ENCODE measurements at places on chromosomes 2 and 18.

GRCh38 chr2:165584126-165584654, 114.7 kb downstream of the CSRNP3 start:
- no peak for DNase-seq

- DNase-seq, result no peak
Observed at GRCh38 chr18:8793445-8794155, 88.2 kb downstream of the MTCL1 start.

GRCh38 chr2:61471905-61472805, 1.3 kb upstream of the USP34 start:
- peak; percentile 17 for DNase-seq

DNA sequence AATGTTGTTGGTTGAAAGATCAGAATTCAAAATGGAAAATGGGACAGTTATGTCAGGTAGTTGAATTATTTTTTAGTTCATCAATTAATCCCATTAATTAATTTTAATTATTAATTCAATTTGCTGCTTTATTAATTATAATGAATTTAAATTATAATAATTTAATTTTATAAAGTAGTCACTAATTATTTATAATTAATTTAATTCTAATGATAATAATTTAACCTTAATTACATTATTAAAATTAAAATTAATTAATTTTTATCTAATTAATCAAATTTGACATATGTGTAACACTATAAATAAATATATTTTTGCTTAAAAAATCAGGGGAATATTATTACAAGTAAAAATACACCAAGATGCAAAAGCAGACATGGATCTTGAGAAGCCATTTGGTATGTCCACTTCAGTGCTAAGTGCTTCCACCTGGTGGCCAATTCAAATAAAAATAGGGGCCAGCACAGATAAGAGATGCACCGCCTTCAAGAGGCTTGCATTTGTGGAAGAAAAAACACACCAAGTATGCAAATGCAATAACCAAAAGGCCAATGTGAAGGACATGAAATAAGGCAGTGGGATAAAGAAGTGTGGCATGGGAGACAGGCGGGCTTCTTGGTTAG, 73.2 kb downstream of the MBP start:
- DNase-seq, result no peak

GRCh38 chr2:136238286-136239078, 120.5 kb upstream of the CXCR4 start:
- DNase-seq, result peak; percentile 15

DNA sequence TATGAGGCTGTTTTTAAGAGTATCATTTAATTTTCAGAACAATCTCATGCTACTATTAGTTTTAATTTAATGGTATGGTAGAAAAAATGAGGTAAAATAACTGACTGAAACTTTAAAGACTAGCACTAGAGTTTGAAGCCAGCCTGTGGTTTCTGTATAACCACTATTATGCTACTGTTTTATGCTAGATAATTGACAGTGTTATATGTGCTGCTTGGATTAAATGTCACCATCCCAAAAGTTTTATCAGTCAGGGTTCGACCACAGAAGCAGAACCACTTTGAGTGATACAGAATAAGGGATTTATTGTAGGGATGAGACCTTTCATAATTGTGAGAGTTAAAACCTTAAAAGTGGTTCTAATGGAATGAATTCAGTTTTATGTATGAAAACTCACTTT, 271.6 kb downstream of the PTGR3 start:
- no peak for DNase-seq

DNA sequence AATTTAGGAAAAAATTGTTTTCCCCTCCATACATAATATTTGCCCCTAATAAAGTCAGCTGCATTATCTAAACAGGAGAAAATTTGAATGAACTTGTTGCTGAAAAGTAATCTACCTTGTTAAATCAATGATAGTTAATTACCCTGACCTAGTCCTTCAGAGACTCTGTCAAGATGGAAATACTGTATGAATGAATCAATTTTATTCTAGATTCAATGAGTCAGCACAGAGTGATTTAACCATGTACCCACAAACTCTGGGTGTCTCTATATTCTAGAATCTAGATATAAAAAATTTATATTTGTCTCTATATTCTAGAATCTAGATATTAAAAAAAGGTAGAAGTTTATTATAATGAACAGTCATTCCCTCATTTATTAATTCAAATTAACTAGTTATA, 36.2 kb downstream of the NDUFAF7 start:
- no peak for DNase-seq

- no peak for DNase-seq
Observed at GRCh38 chr2:43842866-43843226, 4.1 kb downstream of the ABCG8 start.

- DNase-seq, result no peak
Observed at GRCh38 chr18:58095655-58096054, 51.6 kb downstream of the NEDD4L start.

DNA sequence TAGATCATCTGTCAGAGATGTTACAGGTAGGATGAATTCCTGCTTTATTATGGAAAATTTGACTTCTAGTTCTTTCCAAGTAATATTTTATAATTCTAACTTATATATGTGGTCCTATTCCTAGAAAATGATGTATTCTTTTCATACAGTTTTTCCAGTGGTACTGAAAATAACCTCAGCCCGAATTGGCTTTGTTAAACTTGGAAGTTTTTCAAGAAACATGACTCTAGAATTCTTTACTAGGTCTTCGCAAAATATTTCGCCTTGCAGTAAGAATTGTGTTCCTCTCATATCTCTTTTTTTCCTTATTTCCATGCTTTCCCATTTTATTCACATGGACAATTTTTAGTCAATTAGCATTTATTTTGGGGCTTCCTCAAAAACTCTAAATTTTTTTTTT, 60.5 kb downstream of the BMPR2 start:
- no peak for DNase-seq

- no peak for DNase-seq
Observed at GRCh38 chr2:44148999-44149398, 19.7 kb upstream of the PPM1B start.

DNA sequence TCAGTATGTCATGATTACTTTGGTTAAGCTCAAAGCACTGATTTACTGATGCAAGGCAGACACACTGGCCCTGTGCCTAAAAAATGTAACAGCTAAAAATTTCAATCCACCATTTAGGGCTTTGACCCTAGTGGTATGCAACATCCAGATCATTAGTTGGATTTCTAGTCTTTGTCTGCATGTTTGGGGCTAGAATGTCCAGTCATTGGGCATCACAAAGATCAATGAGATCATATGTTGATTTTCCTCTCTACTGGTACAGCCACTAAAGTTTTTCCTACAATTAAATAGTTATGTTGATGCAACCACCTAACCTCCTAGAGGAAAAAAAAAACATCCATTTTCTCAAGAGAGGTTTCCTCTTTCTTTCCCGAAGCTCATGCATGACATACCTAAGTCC, 53.4 kb upstream of the REV1 start:
- no peak for DNase-seq
